ENCODE measurements at places on chromosomes 5 and 9.

GRCh38 chr5:79984363-79984762, 6.7 kb downstream of the MTX3 start:
- DNase-seq = no peak

- DNase-seq = no peak
These were observed 322.5 kb downstream of the NFIB start for GRCh38 chr9:13991395-13991794.

- no peak for DNase-seq
These were observed 110.7 kb downstream of the FEM1C start for GRCh38 chr5:115433918-115434317.

GRCh38 chr5:61491861-61492260, 159.8 kb downstream of the ZSWIM6 start:
- DNase-seq = no peak

All from upper lobe of right lung (tissue), 1 donor.